ENCODE measurements at places on chromosomes 2 and 18.

GRCh38 chr2:156532989-156533388 is 96.8 kb downstream of the GPD2 start:
- DNase-seq = no peak

DNA sequence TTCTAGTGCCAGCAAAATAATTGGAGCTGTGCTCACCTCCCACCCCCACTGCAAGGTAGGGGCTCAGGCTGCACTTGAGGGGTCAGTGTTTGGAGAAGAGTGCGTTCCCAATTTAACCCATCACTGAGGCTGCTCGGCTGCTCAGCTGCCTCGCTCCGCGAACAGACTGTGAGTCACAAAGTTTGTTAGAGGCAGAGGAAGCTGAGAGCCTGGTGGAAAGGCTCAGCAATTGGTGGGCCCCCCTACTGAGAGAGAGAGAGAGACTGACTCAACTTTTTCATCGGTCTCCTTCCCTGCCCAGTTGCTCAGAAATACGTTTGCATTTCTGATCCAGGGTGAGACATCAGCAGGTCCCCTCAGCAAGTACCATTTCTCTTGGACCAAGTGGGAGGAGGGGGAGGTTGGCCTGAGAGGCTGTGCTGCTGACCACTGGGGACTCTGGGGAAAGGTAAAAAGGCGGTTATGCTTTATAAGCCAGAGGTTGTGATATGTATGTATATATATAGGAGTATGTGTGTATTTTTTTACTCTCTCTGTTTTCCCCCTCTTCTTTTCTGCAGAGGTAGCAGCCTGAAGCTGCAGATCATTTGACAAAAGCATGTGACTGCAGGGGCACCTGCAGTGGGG is 1.5 kb downstream of the EFR3B start:
- peak; percentile 54 for DNase-seq

- DNase-seq = no peak
Measured at GRCh38 chr2:67854103-67854743, 208.6 kb downstream of the C1D start.

DNA sequence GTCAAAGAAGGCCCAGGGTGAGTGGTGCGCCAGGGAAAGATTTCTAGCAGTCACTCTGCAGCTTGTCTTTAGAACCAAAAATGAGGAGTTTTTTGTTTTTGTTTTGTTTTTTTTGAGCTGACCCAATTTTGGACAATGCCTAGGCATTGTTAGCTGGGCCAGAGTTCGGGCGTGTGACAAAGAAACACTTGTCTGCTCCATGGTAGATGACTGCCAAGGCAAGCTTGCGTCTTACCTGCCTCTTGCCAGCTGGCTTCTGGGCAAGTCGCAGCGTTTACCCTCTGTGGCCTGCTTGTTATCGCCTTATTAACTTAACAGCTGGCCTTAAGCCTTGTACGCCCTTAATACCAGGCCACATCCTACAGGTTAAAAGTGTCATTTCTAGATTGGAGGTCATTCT is 114.3 kb downstream of the GALNT1 start:
- no peak for DNase-seq

GRCh38 chr2:554444-554843 is 122.8 kb downstream of the TMEM18 start:
- DNase-seq = no peak

Measured in CD4-positive, alpha-beta T cell treated with Interleukin-17A for 4 hours (primary cell).